ENCODE measurements at places on chromosomes 13 and 19.
A peak's percentile ranks its signal among the peaks of the same experiment; 100 is the strongest.

DNA sequence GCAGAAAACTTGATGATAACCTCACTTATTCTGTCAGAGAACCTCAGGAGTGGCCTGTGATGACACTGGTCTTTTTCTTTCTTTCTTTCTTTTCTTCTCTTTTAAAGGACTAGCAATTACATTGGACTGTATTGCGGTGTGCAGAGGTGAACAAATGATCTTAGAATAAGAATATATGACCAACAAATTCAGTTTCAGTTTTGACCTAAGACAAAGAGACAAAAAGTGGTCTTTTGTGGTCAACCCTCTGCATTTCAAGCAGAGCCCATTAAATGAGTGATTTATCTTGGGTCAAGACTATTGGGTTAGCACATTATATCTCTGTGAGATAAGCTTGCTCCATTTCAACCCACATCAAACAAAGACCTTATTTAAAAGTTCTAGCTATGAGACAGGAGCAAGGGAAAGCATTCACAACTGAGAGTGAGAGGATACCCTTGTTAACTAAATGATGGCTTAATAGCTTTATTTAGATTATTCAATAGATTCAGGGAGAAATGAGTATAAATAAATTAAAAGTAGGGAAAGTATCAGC lies 644.4 kb downstream of the PCDH9 start:
- DNase-seq = no peak

DNA sequence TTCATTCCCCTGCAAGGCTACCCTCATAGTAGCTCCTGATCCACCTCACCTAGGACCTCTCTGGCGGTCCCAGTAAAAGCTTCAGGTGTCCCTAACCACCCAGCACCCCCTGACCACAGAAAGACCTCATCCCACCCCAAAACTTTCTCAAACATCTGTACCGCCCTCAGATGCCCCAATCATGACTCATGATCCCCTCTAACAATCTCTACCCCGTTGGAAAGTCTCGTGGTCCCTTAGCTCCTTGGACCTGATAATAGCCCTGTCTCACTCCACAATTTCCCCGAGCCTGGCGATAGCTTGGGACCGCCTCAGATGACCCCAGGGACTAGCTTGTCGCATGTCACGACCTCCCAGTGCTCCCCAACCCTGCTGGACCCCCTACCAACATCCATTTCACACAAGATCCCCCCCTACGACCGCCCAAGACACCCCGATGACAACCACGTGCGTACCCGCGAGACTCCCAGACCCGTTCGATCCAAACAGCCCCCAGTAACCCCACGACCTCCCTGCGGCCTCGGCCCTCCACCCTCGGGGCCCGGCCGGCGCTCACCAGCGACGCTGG lies 450 bp downstream of the NDUFA11 start:
- DNase-seq = no peak

DNA sequence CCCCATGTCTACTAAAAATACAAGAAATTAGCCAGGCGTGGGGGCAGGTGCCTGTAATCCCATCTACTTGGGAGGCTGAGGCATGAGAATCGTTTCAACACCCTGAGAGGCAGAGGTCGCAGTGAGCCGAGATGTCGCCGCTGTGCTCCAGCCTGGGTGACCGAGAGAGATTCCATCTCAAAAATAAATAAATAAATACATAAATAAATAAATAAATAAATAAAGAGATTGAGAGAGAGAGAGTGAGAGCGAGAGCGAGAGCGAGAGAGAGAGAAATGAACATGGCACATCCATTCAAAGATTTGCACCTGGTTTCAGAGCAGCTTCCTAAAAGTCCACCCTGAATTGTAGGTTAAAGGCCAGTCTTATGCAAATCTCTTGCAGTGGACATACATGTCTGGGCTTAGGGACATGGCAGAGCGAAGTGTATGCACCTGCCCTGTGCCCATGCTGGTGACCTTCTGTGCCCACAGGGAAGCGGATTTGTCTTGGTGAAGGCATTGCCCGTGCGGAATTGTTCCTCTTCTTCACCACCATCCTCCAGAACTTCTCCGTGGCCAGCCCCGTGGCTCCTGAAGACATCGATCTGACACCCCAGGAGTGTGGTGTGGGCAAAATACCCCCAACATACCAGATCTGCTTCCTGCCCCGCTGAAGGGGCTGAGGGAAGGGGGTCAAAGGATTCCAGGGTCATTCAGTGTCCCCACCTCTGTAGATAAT lies 42.3 kb upstream of the CYP2B6 start:
- no peak for DNase-seq

DNA sequence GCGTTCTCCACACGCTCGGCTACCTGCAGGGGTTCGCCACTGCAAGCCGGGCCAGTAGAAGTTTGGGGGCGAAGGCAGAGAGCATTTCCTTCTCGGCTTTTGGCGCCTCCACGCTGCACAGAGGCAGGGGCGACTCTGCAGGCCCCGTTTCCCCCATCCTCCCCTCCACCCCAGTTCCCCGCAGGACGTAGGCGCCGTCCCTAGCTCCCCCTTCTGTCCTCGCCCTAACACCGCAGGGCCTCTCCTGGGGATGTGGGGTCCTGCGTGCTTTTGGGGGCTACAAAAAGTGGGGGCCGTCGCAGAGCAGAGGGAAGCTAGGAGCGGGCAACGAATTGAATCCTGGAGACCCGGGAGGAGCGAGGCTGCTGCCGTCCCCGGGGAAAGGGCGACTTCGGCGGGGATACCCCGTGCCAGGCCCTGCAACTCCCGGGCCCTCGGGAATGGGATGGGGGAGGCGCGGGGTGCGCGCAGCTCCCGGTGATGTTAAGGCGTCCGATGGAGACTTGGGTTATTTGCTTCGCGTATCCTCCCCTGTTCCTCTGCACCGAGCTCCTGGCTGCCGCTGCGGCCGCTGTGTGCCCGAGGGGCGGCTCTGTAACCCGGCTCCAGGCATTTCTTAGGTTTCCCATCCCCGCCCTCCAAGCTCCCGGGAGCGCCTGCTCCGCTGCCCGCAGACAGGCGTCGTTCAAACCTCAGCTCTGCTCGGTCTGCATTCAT lies 255.9 kb upstream of the SOX21 start:
- DNase-seq = no peak

DNA sequence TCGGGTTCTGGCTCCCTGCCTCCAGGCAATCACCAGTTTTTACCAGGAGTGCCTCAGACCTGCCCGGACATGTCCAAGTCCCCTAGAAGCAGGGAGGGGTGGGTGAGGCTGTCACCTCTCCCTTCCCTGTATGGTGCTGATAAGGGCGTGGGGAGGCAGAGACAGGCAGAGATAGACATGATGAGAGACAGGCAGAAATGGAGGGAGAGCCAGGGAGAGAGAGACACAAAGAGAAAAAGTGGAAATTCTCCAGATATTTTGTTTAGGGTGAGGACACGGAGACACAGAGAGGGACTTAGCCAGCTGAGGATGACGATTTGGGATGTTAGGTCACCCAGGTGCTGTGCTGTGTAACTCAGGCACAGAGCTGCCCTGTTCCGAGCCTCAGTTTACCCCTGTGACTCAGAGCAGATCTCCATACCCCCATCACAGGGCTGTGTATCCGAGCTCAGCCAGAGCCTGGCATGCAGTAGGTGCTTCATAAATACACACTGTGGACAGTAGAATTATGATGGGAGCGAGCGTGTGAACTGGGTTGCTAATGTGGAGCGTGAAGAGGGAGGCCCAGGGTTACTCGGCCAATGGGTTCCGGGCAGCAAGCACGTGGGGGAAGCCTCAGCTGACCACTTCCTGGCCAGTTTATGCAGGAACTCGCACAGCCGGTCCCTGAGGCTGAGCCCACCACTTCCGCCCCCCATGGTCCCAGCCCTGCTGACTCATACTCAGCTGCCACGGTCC lies 11.9 kb upstream of the GDF15 start:
- peak; percentile 92 for DNase-seq

- DNase-seq = no peak
These were observed 807.9 kb upstream of the SPRY2 start for GRCh38 chr13:81148822-81149221.

GRCh38 chr13:70408865-70409264 lies 300.6 kb upstream of the KLHL1 start:
- DNase-seq = no peak

DNA sequence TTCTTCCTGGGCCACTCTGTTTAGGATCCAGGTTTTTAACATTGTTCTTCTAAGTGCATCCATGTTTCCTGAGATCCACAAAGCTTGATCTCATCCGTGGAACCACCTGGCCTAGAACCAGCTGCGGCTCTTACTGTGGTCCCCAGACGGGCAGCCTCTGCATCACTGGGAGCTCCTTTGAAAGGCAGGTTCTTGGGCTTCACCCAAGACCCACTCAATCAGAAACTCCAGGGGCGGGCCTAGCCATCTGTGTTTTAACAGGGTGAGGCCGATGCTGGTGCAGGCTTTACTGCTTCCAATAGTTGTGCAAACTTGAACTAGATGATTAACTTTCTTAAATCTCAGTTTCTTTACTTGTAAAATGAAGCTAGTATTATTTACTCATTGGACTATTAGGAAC lies 605.7 kb downstream of the FGF9 start:
- no peak for DNase-seq

DNA sequence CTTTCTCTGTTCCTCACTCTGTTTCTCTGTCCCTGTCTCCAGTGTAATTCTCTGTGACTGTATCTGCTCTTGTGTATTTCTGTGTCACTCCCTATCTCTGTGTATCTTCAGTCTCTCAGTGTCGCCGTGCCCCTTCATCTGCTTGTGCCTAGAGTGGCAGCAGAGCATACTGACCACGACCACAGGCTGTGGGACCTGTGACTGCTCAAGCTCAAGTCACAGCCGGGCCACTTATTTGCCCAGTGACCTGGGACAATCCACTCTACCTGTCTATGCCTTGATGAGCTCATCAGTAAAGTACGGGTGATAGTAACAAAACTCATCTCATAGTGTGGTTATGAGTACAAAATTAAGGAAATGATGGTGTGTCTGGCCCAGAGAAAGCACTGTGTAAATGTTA lies 8.7 kb downstream of the TMEM147 start:
- DNase-seq = no peak

DNA sequence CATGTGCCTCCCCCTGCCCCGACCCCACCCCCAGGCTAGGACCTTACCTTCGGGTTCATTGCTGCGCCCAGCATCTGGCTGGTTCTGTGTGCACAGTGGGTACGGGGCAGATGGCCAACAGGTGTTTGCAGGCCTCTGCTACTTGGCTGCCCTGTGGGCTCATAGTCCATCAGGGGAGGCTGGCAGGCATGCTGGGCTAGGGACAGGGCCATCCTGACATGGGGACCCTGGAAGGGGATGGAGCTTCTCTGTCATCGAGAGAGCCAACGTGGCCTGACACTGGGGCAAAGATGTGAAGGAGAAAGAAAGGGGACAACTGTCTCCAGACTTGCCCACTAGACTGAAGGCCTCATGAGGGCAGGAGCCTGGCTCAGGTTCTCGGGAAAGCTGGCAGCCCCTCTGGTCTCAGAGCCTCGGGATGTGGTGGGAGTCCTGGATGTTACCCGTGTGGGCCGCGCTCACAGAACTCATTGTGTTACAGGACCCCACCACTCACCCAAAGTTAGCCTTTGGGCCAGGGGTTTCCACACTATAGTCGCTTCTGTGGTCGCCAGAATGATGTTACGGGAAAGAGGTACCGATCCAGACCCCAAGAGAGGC lies 4.7 kb downstream of the ZNF536 start:
- no peak for DNase-seq

- DNase-seq = no peak
These were observed 2.1 kb downstream of the FUT1 start for GRCh38 chr19:48750351-48750750.

GRCh38 chr19:16070366-16070990 lies 5.8 kb upstream of the TPM4 start:
- peak; percentile 55 for DNase-seq

DNA sequence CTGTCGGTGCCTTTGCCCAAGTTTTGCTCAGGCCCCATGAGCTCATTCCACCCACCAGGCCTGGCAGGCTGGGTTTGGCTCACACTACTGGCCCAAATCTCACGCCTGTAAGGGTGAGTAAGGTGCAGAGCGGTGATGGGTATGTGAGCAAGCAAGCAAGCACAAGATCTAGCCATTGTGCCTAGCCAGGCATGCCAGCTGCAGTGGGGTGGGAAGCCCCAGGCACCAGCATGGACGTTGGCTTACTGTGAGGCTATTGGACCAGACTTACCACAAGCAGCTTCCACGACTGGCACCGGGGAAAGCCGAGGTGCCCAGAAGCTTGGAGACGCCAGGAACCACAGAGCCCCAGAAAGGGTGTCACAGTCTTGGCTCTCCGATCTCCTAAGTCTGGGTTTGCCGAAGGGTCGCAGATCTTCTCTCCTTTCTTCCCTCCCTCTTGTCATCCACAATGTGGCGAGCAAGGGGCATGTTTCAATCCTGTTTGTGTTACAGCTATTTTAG lies 2659.4 kb upstream of the PCDH20 start:
- no peak for DNase-seq

GRCh38 chr19:1273263-1274041 lies 1.9 kb upstream of the FAM174C start:
- DNase-seq = peak; percentile 84

GRCh38 chr13:24353736-24354135 lies 44.4 kb downstream of the C1QTNF9 start:
- DNase-seq = no peak

- DNase-seq = no peak
These were observed 107.5 kb downstream of the KLF12 start for GRCh38 chr13:74026753-74027152.

DNA sequence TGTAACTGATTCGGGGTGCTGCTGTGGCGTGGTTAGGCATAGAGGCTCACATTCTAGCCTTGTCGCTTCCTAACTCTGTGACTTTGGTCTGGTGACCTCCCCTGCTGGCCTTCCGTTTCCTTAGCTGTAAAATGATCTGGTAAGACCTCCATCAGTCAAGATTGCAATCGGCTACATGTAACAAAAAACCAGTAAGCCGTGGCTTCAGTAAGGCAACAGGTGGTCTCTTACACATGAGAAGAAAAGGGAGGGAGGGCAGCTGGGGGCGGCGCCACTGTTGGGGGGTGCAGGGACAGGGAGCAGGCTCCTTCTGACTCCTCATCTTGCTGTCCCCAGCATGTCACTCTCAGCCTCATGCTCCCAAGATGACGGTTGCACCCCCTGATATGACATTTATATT lies 148.0 kb downstream of the SIPA1L3 start:
- DNase-seq = no peak
